ENCODE measurements at places on chromosomes 1 and 21. TPM values are rescaled to one million over a fixed set of nuclear protein-coding genes. Genes with fewer than 3 reads are reported as not detected.

DNA sequence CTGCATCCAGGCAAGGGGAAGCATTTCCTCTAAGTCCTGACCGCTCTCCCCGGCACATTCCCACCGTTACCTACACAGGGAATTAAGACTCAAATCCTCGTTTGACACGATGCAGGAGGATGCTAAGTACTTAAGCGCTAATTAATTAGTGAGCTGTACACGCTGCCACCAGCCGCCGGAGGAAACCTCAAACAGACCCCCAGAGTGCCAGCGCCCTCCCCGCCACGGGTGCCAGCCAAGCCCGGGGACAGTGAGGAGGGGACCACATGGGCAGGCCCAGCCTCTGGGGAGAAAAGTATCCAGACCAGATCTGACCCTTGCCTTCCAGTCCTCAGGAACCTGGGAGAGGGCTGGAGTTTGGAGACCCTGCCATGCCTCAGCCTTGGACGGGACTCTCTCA is 17.4 kb upstream of the CASZ1 start:
- no peak for DNase-seq

The SH3BGR gene
- total RNA-seq, result 1.7 TPM

DNA sequence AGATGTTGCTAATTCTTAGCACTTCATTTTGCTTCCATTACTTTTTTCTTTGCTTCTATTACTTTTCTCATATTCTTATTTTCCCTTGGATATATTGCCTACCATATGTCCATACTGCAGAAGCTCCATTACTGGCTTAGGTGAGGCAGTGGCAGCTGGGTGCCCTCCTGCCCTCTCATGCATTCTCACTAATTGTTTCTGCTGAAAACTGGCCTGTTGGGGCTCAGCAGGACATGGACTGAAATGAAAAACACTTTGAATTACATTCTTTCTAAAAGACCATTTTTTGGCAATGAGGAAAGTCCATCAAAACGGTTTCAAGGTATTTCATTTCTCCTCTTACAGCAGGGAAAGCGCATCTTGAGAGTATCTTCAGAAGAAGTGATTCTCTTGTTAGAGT is 122.9 kb downstream of the MAST2 start:
- DNase-seq, result no peak

DNA sequence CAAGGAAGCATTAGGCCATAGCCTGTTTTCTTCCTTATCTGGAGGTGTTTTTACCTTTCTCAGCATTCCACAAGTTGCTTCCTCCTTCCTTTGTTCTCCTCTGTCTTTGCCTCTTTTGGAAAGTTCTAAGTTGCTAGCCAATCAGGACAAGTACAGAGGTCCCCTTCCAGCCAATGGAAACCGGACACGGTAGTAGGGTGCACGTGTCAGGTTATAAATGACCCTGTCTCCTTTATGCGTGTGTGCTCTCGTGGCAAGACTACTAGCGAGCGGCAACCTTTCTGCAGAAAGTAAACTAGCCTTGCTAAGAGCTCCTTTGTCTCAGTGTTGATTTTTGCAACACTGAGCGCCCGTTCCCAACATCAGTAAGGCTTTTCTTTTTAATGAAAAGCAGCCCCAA is 1.5 kb upstream of the ACADM start:
- DNase-seq, result no peak

The DNASE2B gene
- total RNA-seq, result not detected

DNA sequence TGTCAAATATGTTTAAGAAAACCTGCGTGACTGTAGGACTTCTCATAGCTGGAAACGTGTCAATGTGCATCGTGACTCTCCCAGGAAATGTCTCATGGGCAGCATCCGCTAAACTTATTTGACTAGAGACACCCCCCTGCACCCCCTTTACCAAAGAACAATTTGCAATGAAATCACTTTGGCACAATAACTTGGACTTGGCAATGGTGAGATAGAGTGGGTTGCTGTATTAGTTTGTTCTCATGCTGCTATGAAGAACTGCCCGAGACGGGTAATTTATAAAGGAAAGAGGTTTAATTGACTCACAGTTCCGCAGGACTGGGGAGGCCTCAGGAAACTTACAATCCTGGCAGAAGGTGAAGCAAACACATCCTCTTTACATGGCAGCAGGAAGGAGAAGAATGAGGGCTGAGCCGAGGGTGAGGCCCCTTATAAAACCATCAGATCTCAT is 13.8 kb downstream of the CLDN14 start:
- DNase-seq, result no peak
